ENCODE measurements at places on chromosomes 7 and 10. TPM values are rescaled to one million over a fixed set of nuclear protein-coding genes. Genes with fewer than 3 reads are reported as not detected.
A peak's percentile ranks its signal among the peaks of the same experiment; 100 is the strongest.

GRCh38 chr7:131741446-131741845 lies 185.0 kb upstream of the PODXL start:
- DNase-seq = no peak

GRCh38 chr10:132588301-132589013 lies 50.9 kb downstream of the INPP5A start:
- peak; percentile 78 for DNase-seq

GRCh38 chr10:133309720-133310398 lies 1.1 kb downstream of the ZNF511 start:
- peak; percentile 41 for DNase-seq

- no peak for DNase-seq
Observed at GRCh38 chr10:17649836-17650235, 5.9 kb downstream of the STAM start.

GRCh38 chr10:62189131-62189530 lies 79.5 kb downstream of the RTKN2 start:
- no peak for DNase-seq

DNA sequence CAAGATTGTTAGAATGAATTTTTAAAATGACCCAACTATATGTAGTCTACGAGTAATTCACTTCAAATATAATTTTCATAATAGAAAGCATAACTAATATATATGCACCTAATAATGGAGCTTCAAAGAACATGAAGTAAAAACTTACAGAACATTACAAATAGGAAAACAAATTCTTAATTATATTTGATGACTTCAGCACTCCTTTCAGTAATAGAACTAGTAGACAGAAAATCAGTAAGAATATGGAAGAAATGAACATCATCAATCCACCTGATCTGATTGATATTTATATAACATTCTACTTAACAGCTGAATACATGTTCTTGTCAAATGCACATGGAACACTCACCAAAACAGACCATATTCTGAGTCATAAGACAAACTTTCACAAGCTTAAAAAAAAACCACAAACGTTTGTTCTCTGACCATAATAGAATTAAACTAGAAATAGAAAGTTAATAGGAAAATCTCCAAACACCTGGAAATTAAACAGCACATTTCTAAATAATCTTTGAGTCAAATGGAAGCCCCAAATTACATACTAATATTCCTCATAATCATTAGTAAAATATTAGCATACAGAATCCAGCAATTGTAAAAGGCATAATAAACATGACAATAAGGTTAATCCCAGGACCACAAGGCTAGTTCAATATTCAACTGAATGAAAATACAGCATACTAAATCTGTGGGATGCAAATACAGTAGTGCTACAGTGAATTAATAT lies 48.0 kb downstream of the BRAF start:
- DNase-seq = no peak

- no peak for DNase-seq
Observed at GRCh38 chr10:28375399-28376354, 72.8 kb upstream of the MPP7 start.

DNA sequence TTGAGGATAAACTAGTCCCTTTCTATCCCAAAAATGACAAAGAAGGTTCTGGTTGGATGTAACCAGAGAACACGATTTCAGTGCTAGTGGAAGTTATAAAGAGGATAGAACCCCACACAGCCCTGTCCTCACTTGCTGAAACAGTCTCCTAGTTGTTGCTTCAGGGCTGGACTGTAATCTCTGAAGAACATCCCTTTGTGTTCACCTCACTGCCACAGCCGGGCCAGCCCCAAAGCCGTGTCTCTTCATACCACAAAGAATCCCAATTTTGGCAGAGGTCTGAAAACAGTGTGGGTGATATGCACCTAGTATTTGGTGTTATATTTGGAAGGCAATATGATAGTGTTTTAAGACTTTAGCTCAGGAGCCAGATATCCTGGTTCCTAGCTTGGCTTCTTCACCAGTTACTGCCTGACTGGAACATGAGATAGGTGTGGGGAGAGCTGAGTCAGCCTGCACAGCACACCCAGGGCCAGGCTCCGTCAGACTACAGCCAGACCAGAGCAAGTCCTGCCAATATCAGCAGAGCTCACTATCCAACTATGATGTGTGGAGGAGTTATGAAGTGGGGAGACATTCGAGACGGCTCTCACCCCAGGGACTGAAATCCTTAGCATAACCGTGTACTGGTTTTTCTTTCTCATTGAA lies 21.2 kb downstream of the CYP3A4 start:
- no peak for DNase-seq

- DNase-seq = no peak
Observed at GRCh38 chr7:87339373-87339897, 6.0 kb upstream of the CROT start.

GRCh38 chr7:33050535-33051318 lies 11.8 kb downstream of the NT5C3A start:
- DNase-seq = no peak

DNA sequence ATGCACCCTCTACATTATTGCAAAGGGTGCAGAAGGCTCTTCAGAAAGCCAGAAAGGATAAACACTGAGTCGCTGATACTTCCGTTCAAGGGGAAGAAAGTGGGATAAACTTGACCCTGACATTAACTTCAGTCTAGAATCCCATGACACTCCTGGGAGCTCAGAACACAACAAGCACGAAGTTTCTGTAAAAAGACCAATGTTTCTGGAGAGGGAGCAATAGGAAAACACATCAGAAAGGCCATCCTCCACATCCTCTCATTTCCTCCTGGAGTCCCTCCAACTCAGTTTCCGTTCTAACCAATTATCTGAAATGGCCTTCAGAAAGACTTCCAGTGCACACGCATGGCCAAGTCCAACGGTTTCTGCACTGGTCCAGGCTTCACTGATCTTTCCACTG lies 113.5 kb downstream of the SORBS1 start:
- no peak for DNase-seq

DNA sequence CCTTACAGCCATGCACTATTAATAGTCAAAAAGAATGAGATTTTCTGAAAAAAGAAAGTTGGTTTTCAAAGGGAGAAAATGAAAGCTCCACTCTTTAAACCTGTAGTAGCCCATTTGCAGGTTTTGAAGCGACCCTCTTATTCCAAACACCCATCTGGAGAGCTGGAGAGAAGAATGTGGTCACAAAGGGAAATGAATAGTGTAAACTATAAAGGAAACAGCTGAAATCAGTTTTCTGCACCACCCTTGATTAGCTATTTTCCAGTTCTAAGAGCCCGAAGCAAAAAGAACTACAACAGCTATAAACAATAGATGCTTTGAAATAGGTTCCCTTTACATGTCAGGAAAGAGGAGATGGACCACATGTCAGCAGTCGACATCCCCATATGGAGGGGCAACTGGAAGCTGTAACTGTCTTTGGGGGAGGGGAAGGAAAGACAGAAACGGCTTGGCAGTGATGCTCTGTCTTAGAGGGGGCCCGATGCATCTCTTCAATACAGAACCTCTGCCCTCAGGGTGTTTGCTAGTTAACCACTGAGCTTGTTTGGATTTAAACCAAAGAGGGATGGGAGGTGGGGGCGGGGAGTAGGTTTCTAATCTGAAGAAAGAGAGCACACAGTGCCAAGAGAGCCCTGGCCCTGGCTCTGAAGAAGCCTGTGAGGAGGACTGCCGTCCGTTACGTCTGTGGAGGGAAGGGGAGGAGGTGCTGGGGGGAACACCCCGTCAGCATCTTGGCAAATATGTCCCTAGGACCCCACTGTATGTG lies 55.3 kb downstream of the CPVL start:
- no peak for DNase-seq

GRCh38 chr7:27212497-27213432 lies 12.9 kb upstream of the HOXA13 start:
- peak; percentile 79 for DNase-seq

CSTF2T gene
- total RNA-seq = 10.5 TPM

HOXA2 gene
- 3.0 TPM for total RNA-seq

TAS2R5 gene
- total RNA-seq = 1.7 TPM
